ENCODE measurements at places on chromosomes 13 and 19. TPM values are rescaled to one million over a fixed set of nuclear protein-coding genes. Genes with fewer than 3 reads are reported as not detected.

DNA sequence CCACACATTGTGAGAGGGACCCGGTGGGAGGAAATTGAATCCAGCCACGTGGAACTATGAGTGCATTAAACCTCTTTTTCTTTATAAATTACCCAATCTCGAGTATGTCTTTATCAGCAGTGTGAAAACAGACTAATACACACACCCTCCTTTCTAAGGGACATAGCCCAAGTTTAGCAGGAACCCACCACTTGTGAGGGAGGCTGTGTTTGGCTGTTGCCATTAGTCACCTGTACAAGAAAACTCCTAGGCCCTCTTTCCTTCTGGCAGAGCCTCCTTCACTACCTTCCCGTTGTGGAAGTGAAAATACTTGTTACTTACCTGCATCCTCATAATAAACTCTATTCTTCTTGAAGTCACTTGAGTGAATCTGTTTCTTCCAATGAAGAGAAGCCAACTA, 76.3 kb upstream of the FARP1 start:
- DNase-seq, result no peak

DNA sequence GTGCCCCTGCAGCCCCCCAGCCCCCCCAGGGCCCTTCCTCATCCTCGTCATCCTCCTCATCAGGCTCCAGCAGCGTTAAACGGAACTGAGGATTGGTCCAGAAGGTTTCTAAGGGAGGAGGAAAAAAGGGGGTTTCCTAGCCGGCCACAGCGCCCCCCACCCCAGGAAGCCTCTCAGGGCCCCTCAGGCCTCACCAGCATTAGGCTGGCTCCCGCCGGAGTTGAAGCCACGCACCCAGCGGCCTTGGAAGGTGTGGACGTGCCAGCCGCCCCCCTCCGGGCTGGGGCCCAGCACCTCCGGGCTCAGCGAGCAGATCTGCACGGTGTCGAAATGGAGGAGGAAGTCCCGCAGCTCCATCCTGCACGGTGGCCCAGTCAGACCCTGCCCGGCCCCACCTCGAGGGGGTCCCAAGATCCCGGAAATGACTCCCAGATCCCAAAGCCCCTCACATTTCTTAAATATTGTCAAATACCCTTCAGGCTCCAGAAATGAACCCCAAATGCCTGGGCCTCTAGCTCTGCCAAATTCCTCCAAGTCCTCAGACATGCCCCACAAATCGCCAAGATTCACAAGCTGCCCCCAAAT, 6.9 kb downstream of the CAPN12 start:
- peak; percentile 29 for DNase-seq

GRCh38 chr13:106445996-106446395, 89.5 kb downstream of the EFNB2 start:
- DNase-seq, result no peak

The PABPC3 gene
- 0.21 TPM for total RNA-seq

The ZNF490 gene
- 12.0 TPM for total RNA-seq

The CELF5 gene
- total RNA-seq, result 0.41 TPM
